Esophagus muscularis mucosa (tissue), 4 donors: ENCODE measurements at places on chromosomes 4 and X.

DNA sequence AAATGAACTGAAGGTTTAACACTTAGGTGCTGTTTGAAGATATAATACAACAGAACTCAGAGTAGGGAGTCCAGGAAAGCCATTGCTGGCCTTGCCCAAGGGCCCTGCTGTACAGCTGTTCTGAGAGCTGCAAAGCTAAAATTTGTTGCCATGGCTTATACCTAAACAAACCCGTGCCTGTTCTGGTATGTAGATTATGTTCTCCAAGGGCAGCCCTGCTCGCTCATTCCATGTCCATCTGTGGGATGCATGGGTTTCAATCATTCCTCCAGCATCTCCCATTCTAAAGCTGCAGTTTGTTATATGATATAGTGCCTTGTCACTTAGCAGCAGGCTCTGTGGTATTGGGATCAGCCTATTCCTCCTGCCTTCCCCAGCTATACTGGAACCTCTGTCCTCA, 80.8 kb upstream of the BMPR1B start:
- no peak for DNase-seq

- DNase-seq: no peak
These were observed 1592.7 kb downstream of the TECRL start for GRCh38 chr4:62816566-62816965.

DNA sequence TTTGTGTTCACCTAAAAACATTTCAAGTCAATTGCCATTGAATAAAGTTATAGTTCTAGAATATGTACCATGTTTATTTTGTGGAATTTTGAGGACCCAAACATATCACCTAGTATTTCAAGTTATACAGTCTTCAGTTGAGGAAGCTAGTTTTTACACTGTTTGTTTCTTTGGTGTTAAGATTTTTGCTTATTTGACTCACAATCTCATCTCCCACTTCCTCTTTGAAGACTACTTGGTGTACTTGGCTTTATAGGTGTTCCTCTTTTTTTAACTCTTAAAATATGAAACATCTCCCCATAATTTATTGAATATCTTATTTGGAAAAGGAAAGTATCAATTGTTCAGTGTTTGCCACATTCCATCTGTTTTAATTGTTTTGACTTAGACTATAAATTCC, 675.4 kb downstream of the RAPGEF2 start:
- DNase-seq: no peak

DNA sequence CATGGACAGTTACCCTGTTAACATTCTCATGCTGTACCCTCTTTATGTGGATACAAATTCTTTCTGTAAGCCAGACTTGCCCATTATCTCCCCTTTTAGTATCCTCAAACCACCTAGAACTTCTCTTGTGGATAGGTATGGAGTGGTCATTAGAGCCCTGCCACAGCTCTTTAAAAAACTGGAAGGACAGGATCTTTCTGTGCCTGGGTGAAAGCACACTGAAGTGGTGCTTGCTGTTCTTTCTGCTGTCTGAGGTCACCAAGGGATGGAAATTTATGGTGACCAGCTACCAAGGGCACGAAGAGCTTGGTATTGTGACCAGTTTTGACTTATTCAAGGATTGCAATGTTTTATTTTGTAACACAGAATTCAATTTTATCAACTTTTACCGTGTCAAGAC, 344.2 kb downstream of the CBLL2 start:
- DNase-seq: no peak

GRCh38 chr4:70505151-70505748, 13.1 kb upstream of the AMTN start:
- DNase-seq: no peak

- no peak for DNase-seq
These were observed 14.9 kb upstream of the FAM9B start for GRCh38 chrX:9048801-9049200.

DNA sequence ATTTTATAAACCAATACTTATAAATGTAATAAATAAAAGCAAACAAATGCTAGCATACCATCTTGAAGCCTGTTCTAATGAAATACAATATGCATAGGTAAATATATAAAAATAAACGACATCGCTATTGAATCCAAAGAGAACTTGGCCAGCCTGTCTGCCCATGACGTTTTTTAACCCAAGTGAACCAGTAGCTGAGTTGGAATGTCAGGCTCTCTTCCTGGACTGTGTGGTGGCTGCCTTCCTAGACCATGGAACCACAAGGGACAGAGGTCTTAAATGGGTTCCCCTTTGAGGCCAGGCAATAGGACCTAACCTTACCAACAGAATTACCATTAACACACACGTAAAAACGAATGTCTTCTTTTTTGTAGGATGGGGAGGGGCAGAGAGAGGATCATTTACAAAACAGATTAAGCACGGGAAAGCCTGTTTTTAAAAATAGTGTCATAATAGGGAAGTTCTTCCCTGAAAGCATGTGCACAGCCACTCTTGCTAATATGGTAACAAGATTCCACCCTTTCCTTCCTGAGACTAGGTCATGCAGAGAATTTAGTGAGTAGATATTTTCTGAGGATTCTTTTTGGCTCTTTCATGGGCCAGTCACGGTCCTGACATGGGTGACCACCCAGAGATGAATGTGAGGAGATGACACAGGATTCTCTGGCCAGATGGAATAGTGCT, 69.4 kb upstream of the ACSL1 start:
- no peak for DNase-seq

- DNase-seq: no peak
These were observed 243.9 kb upstream of the GRIA3 start for GRCh38 chrX:122940199-122940598.

- no peak for DNase-seq
These were observed 27.9 kb upstream of the NDNF start for GRCh38 chr4:121100093-121100775.

DNA sequence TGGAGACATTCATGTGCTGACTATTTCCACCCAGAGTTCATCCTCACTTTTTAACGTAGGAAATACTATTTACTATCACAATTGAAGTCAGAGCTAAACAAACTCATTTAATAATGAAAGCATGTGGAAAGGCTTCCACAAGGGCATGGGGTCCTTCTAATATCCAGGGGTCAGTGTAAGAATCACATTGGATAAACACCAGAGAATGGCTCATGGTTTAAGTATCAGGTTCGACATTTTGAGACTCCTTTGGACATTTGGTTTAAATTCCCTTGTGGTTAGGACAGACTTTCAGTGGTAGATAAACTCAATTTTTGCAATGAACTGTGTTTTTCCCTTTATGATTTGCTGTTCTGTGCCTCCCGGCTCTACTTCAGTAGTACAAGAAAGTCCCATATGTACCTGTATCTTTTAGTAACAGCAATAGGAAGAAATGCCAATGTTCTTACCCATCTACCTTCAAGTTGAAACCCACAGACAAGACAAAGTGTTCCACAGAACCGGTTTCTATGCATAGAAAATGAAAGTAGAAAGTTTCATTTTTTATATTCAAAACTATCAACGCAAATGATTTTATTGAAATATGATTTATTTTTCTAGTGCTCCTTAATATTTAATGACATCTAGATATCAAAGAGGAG, 589.0 kb upstream of the FAM241A start:
- DNase-seq: no peak
